ENCODE measurements at places on chromosomes 1 and 21.

GRCh38 chr21:43937891-43938309 lies 72.9 kb downstream of the AGPAT3 start:
- no peak for DNase-seq

- DNase-seq, result no peak
Measured at GRCh38 chr1:59384443-59384842, 87.5 kb downstream of the FGGY start.

DNA sequence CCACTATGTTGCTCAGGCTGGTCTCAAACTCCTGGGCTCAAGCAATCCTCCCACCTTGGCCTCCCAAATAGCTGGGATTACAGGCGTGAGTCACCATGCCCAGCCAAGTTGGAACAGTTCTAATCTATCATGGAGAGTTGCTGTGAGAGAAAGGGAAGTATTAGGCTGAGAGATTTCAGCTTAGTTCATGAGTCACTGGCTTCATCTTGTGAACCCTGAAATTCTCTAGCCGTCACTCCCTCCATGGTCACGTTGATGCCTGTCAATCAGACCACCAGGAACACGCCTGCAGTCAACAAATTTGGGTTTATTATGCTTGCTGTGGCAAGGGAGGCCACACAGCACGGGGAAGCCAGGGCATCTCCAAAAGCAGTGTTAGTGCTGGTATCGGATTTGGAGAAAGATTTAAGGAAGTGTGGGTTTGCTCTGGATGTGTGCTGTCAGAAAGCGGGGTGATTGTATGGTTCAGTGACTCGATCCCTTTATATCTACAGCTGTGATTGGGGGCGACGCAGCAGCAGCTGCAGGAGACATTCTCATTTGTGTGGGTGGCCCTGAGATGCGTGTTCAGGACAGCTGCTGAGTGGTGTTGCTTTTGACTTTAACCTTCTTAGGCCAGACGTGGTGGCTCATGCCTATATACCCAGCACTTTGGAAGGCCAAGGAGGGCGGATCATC lies 18.7 kb downstream of the UQCRHL start:
- no peak for DNase-seq

GRCh38 chr1:224070521-224070920 lies 43.4 kb upstream of the FBXO28 start:
- no peak for DNase-seq

DNA sequence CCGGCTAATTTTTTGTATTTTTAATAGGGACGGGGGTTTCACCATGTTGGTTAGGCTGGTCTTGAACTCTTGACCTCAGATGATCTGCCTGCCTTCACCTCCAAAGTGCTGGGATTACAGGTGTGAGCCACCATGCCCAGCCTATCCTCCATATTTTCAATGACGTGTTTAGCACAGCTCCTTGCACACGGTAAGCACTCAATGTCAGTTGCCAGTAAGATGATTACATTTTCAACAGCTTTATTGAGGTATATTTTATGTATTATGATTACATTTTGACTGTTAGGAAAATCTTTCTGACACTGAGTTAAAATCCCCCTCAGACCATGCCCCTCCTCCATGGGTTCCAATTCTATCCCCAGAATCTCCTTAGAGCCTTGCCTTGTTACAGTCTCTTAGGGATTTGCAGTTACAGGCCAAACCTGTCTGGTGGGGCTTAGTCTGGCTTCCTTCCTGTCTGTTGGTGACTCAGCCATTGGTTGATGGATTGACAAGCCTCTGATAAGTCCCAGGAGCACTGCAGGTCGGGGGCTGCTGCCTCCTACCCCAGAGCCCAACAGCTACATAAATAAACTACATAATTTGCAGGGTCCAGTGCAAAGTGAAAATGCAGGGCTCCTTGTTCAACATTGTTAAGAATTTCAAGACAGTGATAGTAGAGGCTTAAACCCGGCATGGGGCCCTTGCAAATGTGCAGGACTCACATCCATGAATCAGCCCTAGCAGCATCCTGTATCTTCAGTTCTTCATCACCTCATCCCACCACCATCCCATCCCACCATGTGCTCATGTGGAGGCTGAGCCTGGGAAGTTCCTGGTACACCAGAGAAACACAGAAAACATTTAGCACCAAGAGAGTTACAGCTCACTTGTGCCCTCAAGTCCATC lies 23.4 kb downstream of the COA7 start:
- no peak for DNase-seq

GRCh38 chr21:21200103-21200938 lies 202.1 kb downstream of the NCAM2 start:
- DNase-seq, result peak; percentile 93

DNA sequence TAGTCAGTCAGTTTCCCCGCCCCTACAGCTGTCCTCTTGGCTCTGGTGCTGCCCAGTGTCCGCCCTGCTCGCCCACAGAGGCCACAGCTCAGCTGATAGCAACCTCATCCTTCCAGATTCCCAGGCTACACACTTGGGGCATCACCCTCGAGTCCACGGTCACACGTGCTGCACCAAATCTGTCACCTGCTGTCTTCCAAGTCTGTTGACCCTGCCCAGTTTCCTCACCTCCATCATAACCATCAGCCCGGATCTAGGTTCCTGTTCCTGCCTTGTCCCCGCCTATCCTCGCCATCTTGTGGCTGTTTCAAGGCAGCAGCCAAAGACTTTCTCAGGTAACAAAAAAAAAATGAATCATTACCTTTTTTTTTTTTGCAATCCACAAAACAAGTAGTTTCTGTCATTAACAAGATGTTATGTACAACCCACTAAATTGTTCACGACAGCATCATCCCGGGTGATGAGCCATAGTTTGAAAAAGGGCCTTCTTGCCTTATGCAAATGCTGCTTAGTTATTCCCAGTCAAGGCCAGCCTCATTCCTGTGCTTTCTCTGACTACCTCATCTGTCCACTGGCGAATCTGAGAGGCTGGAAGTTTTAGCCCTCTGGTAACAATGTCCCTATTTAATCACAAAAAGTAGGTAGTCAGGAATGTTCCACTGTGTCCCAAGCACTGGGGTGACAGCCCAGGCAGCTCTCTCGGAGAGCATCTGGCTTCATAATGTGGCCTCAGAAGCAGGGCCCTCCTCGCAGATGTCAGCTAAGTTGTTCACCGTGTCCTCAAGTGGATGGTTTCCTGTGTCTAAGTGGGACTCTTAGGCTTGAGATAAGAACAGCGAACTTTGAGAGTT lies 4.9 kb upstream of the MIIP start:
- DNase-seq, result no peak

GRCh38 chr1:193850745-193851144 lies 664.3 kb upstream of the B3GALT2 start:
- no peak for DNase-seq

GRCh38 chr1:17161137-17161740 lies 42.0 kb upstream of the PADI2 start:
- DNase-seq, result no peak

DNA sequence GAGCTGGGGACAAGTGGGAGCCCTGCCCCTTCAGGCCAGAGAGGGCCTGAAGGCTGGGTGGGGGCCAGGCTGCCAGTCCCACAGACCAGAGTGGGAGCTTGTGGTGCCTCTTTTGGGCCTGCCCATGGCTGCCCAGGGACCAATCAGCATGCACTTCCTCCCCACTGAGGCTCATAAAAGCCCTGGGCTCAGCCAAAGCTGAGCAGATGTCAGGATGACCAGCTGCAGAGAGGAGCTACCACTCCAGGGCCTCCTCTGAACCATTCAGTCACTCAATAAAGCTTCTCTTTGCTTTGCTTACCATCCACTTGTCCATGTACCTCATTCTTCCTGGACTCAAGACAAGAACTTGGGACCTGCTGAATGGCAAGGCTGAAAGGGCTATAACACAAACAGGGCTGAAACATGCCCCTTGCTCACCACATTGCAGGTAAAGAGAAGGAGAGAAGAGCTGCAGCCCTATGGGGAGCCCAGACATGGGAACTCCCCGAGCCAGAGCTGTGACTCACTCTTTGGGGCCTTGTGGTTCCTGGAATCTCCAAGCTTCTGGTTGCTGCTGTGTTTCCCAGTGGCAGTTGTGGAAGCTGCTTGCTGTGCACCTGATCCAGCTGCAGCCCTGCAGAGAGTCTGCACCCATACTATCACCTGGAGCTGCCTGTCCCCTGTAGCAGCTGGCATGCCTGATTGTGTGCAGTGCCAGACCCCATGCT lies 82.0 kb downstream of the OLFML3 start:
- DNase-seq, result no peak

DNA sequence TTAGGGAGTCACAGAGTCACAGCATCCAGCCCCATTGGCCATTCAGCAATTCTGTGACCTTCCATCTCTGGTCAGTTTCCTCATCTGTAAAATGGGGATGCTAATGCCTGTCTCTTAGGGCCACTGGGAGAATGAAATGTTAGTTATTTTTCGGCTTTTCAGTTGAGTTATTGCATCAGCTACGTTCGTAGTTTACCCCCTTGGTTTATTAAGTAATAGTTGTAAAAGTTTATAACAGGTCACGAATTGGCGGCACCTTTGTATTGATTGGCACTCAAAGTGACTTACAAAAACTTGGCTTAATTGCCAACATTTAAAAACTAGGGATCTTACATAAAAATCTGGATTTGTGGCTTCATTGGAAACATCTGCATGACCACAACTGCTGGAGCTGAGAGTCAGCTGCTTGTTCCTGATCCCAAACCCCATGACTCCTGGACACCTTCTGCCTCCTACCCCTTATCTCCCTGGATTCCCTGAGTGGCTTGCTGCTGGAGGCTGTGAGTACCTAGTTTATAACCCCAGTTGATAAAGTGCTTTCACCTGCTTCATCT lies 23.0 kb upstream of the SLC1A7 start:
- DNase-seq, result no peak

- peak; percentile 75 for DNase-seq
Measured at GRCh38 chr1:151945725-151946722, 36.7 kb upstream of the THEM4 start.

DNA sequence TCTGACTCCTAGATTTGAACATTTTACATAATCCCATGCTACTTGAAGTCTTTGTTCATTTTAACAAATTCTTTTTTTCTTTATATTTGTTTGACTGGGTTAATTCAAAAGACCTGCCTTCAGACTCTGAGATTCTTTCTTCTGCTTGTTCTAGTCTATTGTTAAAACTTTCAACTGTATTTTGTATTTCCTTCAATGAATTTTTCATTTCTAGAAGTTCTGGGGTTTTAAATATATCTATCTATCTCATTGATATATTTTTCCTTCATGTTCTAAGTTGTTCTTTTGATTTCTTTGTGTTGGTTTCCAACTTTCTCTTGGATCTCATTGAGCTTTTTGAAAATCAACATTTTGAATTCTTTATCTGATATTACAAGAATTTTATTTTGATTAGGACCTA lies 64.3 kb downstream of the HMCN1 start:
- no peak for DNase-seq

GRCh38 chr1:201655910-201656309 lies 117.0 kb downstream of the NAV1 start:
- DNase-seq, result no peak

DNA sequence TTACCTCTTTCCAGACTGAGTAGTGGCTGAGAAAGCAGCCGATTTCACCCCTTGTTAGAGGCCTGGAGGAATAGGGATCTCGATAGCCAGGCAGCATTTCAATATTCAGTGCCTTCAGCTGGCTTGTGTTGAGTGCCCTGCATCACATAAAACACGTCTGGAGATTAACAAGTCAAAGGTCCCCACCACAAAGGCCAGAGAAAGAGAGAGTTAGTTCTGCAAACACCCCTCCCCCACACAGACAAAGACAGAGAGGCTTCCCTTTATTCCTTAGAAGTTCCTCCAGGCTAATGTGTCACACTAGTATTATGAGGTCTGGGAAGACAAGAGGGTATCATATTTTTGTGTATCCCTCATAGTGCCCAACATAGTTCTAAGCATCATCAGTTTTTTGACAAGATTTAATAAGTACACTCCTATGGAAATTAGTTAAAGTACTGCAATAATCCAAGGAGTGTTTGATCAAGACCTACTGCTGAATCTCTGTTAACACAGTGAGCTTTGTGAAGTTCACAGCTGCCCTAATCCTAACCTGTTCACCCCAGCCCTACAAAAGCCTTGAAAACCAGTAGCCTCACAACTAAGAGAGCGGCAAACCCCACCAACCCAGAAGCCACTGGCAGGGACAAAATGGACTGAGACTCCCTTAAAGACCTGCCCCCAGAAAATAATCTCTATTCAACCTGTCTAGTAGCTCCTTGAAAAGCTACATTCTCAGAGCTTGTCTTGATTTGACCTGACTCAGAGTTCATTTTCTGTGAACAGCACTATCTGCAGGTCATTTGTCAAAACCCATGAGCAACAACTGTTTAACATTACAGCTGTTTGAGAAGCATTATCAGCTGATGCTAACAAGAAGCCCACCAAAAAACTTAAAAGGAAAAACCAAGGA lies 91.9 kb downstream of the COLGALT2 start:
- no peak for DNase-seq

- DNase-seq, result no peak
Measured at GRCh38 chr1:207691841-207692240, 46.9 kb downstream of the CR1L start.

- no peak for DNase-seq
Measured at GRCh38 chr1:145963265-145964019, 933 bp downstream of the ANKRD34A start.

- DNase-seq, result no peak
Measured at GRCh38 chr1:152048416-152049009, 11.7 kb upstream of the S100A11 start.

DNA sequence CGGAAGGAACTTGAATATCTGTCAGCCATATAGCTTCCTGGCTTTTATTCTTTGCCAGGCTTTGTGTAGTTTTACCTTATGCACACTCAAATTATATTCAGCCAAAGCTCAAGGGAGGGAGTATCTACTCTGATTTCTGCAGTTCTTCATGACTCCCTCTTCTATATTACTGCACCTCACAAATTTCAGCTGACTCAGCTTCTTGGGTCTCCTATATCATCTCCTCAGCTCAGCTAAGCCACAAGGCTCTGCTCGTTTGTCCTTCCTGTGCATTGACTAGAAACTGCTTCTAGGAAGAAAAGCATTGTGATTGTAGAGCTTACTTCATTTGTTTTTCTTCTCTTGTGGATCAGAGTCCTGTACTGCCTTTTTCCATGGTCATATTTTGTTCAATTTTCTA lies 37.4 kb downstream of the BTBD8 start:
- DNase-seq, result no peak

DNA sequence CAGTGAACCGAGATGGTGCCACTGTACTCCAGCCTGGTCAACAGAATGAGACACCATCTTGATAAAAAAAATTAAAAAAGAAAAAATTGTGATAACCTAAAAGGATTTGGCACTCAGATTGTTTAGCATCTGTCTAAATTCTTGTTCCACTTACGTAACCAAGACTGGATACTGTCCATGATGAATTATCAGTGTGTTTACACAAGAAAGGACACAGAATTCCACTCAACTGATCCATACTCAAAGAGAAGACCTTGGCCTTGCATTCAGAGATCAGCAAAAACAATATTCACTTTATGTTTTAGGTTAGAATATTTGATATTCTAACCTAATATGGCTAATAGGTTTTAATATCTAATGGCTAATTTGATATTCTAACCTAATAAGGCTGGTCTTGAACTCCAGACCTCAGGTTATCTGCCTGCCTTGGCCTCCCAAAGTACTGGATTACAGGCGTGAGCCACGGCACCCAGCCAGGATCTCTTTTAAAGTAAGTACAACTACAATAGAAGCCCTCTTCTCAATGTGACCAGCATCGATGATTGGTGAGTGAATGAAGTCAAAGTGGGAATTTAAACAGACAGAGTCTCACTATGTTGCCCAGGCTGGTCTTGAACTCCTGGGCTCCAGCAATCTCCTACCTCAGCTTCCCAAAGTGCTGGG lies 43.1 kb upstream of the COX20 start:
- DNase-seq, result peak; percentile 15

- no peak for DNase-seq
Measured at GRCh38 chr1:203338335-203339036, 12.4 kb downstream of the FMOD start.

GRCh38 chr1:93605812-93606512 lies 75.7 kb downstream of the BCAR3 start:
- DNase-seq, result peak; percentile 74

GRCh38 chr1:23646091-23646490 lies 45.5 kb upstream of the RPL11 start:
- DNase-seq, result no peak
